Suppressor macrophage treated with lipopolysaccharide for 4 hours (primary cell): ENCODE measurements at places on chromosomes 2 and 18.

DNA sequence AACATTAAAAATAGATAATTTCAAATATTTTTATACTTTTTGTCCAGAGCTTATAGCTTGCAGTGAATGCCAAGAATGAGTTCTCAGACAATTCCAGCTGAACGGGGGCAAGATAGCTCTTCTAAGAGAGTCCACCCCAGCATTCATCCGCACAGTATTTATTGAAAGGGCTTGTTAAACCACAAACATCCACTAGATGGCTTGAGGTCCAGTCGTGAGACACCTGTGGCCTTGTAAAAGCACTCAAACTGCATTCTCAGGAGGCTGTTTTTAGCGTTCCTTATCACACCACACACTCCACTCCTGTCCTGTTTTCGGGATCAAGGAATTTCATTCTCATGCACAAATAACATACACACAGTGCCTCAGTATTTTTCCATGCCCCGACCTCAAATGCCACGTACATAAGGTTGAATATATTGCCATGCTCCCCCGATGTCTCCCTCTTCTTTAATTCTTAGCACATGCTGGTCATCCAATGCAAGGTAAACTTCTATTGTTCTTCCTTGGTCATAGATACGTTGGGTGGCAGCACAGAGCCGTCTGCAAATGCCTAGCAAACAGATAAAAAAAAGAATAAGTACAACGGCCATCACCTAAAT is 47.4 kb downstream of the DNAJC10 start:
- DNase-seq = peak; percentile 23

GRCh38 chr2:49801898-49802450 is 647.7 kb upstream of the FSHR start:
- no peak for DNase-seq

GRCh38 chr18:47036298-47036874 is 965 bp upstream of the ELOA2 start:
- peak; percentile 16 for DNase-seq

DNA sequence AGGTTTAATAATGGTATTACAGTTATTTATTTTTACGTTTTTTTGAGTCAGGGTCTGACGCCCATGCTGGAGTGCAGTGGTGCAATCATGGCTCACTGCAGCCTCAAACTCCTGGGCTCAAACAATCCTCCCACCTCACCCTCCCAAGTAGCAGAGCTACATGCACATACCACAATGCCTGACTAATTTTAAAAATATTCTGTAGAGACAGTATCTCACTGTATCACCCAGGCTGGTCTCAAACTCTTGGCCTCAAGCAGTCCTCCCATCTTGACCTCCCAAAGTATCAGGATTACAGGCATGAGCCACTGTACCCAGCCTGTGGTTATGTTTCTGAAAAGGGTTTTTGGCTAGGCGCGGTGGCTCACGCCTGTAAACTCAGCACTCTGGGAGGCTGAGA is 120.8 kb downstream of the ESCO1 start:
- DNase-seq = no peak

- DNase-seq = peak; percentile 21
Observed at GRCh38 chr2:232230560-232230959, 148.0 kb upstream of the ALPP start.

- no peak for DNase-seq
Observed at GRCh38 chr2:39688181-39688580, 22.5 kb downstream of the TMEM178A start.

DNA sequence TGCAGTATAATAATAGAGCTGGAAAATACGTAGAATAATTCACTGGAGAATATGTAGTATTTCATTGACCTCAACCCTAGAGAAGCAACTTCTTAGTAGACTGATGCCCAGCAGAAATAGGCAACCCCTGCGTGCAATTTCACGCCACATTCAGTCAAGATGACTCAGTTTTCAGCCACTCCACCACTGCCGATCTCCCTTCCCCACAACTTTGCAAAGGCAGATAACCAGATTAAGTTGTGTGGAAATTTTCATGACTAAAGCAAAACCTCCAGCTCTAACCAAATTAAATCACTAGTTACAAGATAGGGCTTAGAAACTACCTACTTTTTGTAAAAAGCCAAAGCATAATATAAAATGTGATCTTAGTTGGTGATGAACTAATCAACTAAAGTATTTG is 63.3 kb upstream of the STK17B start:
- peak; percentile 51 for DNase-seq

DNA sequence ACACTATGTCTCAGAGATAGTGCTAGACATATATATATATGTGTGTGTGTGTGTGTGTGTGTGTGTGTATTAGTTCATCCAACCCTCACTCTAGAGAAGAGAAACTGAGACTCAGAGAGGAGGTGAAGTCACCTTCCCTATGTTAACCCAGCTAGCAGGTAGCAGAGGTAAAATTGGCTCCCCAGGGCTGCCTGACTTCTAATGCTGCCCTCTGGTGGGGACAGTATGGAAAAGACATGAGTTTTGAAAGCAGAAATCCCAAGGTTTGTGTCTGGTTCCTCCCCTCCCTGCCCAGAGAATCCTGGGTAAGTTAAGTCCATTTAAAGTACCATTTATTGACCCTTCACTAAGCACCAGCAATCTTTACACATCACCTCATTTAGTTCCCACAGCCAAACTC is 137.7 kb downstream of the THNSL2 start:
- peak; percentile 52 for DNase-seq

DNA sequence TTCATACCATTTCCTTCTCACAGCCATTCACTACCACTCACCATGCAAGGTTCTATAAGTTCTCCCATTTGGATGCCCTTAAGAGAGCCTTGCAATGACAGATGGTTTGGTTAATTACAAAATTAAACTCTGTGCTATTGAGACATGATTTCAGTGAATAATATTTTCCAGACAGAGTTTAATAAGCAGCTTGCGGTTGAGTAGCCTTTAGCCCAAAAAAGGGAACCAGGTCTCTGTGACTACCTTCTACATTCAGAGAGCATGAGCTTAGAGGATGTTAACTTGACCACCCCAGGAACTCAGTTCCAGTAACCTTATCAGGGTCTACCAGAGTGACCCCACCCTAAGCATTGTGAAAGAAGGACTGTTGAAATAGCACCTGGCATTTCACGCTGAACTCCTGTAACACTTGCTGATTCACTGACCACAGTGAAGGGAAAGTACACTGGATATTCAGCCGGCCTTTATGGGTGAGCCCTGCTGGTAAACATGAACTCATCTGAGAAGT is 1173.1 kb upstream of the ZEB2 start:
- peak; percentile 98 for DNase-seq

GRCh38 chr2:127768775-127769479 is 42.0 kb downstream of the WDR33 start:
- no peak for DNase-seq

DNA sequence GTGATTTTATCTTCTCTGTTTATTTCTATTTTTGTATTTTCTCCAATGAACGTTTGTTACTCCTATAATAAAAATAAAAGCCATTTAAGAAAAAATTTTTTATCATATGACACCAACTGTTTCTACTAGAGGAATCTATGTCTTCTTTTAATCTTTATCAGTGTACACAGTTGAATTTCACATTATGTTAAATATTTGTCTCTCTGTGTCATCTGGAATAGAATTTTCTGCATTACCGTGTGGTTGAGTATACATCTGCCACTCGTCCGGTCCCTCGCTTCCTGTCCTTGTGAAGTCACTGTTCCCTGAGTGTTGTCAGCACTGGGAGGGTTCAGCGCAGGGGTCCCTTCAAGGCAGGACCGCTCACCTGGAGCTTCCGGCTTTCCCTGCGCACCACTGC is 99.2 kb downstream of the LDLRAD4 start:
- DNase-seq = no peak

GRCh38 chr2:42366411-42366810 is 5.4 kb upstream of the COX7A2L start:
- no peak for DNase-seq

DNA sequence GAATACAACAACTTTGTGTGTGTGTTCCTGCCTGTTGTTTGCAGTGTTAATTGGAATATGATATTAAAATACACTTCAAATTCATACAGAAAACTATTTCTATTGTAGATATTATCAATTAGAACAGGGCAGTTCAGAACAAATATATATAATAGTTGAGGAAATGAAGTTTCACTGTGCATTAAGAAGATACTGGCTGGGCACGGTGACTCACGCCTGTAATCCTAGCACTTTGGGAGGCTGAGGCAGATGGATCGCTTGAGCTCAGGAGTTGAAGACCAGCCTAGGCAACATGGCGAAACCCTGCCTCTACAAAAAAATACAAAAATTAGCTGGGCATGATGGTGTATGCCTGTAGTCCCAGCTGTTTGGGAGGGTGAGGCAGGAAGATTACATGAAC is 79.3 kb downstream of the ASAP2 start:
- DNase-seq = no peak

- DNase-seq = no peak
Observed at GRCh38 chr18:33653231-33653630, 75.2 kb downstream of the ASXL3 start.

DNA sequence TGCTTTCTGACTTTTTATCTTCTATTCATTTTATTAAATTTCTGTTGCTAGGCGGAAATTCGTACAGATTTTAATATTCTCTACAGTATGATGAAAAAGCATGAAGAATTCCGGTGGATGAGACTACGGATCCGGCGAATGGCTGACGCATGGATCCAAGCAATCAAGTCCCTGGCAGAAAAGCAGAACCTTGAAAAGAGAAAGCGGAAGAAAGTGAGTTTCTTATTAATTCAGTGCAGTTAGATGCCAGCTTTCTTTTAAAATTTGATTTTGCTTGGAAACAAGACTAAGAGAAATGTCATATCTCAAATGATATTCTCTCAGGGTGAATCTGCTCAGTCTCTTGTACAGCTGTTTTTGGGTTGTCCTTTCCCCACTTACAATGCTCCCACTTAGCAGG is 84.3 kb downstream of the MGAT5 start:
- peak; percentile 72 for DNase-seq

GRCh38 chr18:76589316-76589715 is 94.3 kb upstream of the ZNF516 start:
- peak; percentile 29 for DNase-seq

GRCh38 chr2:239157269-239157668 is 243.6 kb downstream of the HDAC4 start:
- DNase-seq = no peak

DNA sequence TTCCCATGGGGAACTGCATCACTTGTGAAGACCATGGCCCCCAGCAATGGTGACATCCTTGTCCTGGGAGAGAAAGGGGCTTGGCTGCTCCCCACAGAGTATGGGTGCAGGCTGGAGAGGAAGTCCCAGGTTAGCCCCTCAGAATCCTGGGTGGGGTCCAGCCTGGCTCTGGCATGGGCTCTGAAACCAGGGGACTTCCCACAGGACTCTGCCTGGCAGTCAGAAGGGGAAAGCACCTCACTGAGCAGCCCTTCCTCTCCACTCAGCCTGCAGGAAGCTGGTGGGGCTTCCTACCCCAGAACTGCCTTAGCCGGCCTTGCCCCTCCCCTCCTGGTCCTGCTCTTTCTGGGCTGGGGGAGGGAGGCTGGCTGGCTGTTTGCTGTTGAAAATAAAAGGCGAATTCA is 3.7 kb downstream of the NEURL3 start:
- DNase-seq = peak; percentile 74

DNA sequence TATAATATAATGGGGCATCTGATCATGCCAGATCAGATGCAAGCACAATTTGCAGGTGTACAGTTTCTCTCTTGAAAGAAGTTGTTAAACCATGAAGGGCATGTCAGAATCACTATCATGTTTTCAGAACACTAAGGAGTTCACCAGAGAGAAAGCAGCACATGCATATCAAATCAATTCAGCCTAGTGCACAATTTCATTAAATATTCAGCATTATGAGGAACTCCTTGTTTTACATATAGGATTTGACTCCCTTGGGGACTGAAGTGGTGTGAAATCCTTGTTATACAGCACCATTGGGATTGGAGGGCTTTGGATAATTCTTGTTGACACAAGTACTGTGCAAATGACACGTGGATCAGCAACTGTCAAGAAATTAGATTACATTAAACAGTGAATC is 562.1 kb upstream of the KLHL29 start:
- no peak for DNase-seq

- peak; percentile 93 for DNase-seq
Observed at GRCh38 chr2:142868229-142868762, 9.2 kb upstream of the KYNU start.

DNA sequence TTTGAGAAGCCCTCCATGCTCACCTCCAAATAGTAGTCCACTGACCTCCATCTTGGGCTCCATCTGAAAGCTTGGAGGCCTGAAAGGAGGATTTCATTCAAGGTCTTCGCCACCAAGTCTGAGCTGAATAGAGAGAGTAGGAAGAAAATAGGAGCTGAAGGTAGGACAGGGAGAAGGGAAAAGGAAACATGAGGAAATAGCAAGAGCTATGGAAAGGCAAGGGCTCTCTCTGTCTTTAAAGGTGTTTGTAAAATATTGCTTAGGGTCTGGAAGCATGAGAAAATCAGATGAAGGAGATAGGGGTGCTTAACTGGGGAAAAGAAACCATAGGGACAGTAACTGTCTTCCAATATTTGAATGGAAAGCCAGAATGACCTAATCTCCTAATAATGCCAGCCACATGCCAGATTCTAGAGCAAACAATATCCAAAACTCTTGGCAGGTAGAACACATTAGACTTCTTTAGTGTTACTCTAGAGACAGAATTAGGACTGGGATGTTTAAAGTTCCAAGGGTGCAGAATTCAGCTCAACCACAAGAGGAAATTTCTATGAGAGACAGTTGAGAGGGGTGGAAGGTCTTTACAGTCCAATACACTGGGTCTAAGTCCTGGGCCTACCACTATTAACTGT is 67.4 kb downstream of the NAB1 start:
- DNase-seq = no peak

DNA sequence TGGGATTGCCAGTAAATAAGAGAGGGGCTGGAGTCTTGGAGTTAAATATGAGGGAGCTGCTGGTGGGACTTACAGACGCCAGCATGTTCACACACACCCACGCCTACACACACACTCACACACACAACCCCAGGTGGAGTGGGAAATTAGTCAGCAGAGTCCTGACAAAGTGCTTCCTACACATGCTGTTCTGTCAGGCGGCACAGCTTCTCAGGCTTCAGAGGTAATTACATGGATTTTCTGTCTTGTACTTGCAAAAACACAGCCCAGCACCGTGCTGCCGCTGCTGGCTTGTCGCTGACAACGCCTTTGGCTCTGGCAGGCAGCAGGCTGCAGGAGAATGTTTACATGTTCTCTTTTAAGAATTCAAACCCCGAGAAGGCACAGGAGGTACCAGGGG is 1186.3 kb upstream of the CELF4 start:
- DNase-seq = no peak

- DNase-seq = no peak
Observed at GRCh38 chr2:100124761-100125160, 17.6 kb downstream of the AFF3 start.

GRCh38 chr2:41902897-41903296 is 144.9 kb upstream of the PKDCC start:
- DNase-seq = no peak

DNA sequence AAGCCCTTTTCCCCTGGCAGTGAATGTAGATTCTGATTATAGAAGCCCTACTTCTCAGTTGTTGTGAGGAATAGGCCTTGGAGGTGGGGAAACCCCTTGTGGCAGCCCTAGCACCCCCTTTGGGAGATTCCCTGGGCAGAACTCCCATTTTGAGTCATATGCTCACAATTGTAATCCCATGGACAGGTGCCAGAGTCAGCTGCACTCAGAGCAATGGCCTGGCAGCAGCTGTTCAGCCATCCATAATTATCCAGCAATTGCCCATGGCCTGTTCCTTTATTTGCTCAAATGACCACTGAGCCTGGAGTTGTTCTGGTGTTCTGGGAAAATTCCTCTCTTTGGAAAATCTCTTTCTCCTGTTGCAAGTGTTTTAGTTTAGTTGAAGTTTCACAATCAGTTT is 71.7 kb downstream of the PTRHD1 start:
- peak; percentile 64 for DNase-seq

- DNase-seq = no peak
Observed at GRCh38 chr2:61722318-61722717, 131.5 kb downstream of the FAM161A start.

GRCh38 chr2:186575856-186576255 is 14.0 kb upstream of the ITGAV start:
- no peak for DNase-seq
